ENCODE measurements at places on chromosomes 2 and 18.

DNA sequence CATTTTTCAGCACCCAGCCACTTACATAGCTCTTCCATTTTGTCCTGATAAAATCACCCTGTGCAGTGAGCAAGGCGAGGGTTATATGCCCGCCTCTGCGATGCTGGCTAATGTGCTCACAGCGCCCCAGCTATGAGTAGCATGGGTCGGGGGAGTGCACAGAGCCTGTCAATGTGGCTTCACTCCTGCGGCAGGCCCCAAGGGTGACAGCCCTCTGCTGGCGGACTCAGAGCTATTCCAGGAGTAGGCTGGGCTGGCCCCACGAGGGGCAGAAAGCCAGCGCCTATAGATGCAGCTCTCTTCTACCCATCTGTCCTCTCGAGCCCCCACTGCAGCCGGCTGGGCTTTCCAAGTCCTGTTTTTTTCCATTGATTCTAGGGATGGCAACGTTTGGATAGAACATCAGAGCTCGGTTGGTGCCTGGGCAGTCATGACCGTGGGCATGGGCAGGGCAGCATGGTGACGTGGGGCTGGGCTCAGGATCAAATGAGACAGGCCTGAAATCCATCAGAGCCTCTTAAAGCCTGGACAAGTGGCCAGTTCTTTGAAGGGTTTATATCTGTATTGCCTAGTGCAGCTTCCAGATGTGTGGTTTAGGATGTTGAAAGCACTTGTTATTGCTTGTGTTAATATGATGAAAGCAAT lies 134.7 kb downstream of the MCFD2 start:
- DNase-seq, result no peak

GRCh38 chr2:148817210-148817708 lies 57.8 kb upstream of the KIF5C start:
- DNase-seq, result no peak

DNA sequence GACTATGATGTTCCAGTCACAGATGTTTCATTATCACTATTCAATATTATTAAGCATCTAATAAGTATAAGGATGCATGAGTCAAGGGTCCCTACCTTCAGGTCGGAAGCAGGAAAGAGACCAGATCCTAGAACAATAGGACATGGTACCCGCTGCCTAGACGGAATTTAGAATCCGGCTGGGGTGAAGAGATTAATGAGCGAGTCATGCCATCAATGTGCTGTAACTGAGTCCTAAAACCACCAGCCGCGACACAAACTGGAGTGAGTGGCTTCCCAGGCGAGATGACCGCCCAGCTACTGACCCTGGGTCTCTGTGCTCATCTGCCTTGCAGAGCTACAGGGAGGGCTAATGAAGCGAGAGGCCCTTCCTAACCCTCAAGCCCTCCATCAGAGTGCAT lies 73.6 kb downstream of the DNMT3A start:
- DNase-seq, result no peak

GRCh38 chr2:236909193-236909504 lies 176.5 kb upstream of the COPS8 start:
- no peak for DNase-seq

GRCh38 chr2:144516411-144516980 lies 3.4 kb downstream of the ZEB2 start:
- DNase-seq, result no peak

- DNase-seq, result no peak
Measured at GRCh38 chr2:151021747-151022452, 239.8 kb downstream of the RBM43 start.

DNA sequence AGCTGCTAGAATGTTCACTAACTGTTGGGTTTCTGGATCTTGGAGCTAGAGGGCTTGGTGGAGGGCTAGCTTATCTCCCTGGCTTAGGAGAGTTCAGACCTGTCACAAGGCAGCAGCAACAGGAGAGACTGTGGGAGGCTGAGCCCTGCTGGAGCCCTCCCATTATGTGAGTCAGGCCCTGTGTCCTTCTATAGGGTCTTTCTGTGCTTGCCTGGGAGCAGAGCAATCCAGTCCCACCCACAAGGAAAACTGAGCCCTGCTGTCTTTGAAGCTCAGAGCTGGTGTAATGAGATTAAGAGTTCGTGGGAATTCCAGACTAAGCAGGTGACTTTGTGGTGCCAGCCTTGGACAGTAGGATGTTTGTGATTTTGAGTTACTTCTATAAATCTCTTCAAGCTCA lies 249.0 kb downstream of the TTC32 start:
- no peak for DNase-seq

DNA sequence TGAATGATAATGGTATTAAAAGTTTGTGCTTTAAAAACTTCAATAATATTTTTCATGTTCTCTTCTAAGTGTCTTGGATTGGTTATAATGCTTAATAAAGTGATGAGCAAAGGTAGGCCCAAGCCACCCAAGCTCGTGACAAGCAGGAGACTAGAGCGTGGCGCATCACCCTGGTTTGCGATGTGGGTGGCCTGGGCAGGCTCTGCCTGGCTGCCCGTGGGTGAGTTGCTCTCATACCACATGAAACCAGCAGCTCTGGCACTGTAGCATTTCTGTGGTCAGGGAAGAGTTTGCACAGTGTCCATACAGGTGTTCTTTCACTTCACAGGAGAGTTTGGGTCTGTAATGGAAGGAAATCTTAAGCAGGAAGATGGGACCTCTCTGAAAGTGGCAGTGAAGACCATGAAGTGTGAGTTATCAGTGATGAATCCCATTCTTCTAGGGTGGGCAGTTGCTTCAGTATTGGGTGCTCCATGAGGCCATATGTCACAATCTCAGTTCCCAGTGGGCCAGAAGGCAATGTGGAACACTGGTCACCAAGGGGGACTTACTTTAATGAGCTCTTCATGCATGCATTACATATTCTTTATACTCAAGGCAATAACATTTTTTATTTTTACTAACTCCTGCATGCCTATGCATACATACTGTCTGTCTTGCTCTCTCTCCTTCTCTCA lies 51.4 kb upstream of the TMEM87B start:
- DNase-seq, result no peak

DNA sequence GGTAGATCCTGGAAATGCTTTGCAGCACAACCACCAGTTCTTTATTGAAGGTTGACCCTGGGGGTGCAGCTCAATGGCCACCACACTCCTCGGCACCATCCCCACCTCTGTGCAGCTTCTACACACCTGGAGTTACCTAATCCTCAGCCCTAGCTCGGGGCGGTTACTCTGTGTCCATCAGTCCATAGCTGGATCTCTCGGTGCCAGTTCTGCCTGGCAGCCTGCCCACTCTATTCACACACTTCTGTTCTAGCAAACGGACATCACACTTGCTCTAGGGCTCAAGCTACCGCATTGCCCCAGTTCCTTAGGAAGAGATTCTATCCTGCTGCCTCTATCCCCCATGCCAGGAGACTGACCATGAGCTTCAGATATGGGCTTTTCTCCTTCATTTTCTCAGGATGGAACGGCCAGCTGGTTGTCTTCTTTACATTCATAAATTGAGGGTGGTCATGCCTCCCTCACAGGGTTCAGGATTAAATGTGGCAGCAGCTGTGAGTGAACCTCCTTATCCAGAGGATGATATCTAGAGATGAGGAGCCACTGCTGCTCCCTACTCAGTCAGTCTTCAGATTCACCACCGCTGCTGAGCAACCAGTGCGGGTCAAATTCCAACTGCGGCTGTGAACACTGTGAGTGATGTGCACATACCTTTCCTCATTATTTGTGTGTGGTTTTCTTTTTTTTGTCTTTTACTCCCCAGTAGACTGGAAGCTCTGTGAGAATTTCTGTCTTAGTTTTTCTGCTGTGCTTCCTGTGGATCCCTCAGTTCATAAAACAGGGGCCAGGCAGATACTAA lies 66.9 kb upstream of the TRIB2 start:
- DNase-seq, result no peak

GRCh38 chr18:13180614-13181375 lies 37.8 kb upstream of the LDLRAD4 start:
- DNase-seq, result no peak

DNA sequence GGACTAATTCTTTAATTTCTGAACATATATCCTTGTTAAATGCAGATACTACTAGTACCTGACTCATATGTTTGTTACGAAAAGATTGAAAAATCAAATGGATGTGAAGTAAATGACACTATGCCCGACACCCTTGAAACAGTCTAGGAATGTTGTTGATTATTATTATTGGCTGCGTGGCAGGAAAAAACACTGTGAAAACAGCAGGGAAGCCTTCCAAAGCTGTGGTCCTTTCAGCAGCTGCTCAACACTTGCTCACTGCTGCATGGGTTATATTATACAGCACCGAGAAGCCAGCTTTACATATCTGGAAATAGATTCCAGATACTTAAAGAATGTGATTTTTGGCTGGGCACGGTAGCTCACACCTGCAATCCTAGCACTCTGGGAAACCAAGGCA lies 26.5 kb downstream of the CRYGD start:
- no peak for DNase-seq

DNA sequence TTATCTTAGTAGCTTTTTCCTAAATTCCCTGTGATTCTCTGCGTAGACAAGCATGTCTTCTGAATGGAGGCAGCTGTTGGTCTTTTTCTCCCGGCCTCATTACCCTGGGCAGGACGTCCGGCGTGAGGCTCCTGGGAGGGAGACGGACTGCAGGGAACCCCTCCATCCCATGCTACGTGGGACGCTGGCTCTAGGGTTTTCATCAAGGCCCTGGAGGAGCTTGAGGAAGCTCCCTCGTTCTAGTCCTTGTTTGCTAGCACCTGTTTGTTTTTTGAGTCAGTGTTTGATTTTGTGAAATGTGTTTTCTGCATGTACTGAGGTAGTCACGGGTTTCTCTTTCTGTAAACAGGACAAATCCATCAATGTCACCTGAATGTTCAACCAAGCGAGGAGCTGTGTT lies 99.3 kb upstream of the TMEM18 start:
- no peak for DNase-seq

GRCh38 chr2:58541511-58541910 lies 300.4 kb upstream of the FANCL start:
- no peak for DNase-seq

- no peak for DNase-seq
Measured at GRCh38 chr2:13745330-13745729, 887.2 kb upstream of the LRATD1 start.

- no peak for DNase-seq
Measured at GRCh38 chr2:239423551-239423950, 22.7 kb upstream of the HDAC4 start.

DNA sequence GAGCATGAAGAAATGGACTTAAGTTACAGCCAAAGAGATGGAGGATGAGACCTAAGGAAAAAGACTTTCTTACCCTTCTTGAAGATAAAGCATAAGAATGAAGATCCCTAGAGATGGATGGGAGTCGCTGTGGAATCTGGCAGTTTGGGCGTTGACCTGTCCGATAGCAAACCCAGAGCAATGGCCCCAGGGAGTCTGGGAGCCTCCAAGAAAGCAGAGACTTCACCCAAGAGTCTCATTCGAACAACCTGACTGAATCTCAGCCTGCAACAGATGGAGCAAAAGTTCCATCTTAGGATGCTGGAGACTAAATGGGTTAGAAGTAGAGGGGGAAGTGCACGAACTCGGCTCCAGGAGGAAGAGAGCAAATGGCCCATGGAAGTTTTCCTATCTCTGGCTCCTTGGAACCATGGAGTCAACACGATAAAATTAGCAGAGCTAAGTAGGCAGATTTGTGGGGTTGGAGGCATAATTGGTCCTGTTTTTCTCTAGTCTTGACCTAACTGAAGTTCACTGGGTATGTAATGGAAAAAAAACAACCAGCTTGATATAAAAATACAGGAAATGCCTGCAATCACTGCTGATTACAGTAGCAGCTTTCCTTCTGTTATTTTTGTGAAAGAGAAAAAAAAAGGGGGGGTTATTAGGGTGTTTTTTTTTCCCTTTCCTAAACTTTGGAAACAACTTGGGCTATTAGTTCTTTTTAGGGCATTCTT lies 178.4 kb upstream of the EPAS1 start:
- no peak for DNase-seq

DNA sequence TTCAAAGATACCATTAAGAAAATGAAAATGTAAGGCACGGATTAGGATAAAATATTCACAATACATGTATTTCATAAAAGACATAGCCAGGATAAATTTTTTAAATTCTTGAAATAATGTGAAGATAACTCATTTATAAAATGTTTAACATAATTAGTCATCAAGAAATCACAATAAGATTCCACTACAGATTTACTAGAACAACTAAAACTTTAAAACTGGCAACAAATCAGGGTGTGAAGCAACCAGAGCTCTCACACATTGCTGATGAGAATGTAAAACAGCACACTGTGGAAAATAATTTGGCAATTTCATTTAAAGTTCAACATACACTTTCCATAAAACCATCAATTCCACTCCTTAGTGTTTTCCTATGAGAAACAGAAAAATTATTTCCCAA lies 89.6 kb upstream of the UBE2E3 start:
- no peak for DNase-seq

DNA sequence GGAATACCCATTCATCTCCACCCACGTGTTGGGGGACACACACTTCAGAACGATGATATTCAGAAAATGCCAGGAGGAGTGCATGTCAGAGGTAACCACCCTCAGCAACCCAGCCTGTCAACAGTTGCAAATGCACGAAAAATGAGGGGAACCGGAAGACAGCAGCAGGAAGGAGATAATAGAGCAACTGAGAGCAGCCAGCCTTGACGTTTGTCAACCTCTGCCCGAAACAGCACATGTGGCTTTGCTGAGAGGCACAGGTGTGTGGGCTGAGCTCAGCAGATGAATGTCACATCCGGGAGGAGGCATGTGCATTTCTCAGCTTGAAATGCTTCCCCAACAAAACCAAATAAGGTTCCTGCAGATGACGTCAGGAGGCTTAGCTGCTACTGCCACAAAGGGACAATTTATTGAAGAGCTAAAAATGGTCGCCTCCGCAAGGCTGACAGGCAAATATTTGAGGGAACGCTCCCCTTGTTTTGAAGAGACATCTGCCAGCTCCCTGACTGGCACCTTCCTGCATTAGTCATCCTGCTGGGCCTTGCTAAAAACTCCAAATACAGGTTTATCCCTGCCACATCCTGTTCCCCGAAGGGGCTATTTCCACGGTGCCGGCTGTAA lies 419.0 kb downstream of the NBAS start:
- peak; percentile 36 for DNase-seq

GRCh38 chr2:41727152-41727551 lies 320.7 kb upstream of the PKDCC start:
- DNase-seq, result no peak

DNA sequence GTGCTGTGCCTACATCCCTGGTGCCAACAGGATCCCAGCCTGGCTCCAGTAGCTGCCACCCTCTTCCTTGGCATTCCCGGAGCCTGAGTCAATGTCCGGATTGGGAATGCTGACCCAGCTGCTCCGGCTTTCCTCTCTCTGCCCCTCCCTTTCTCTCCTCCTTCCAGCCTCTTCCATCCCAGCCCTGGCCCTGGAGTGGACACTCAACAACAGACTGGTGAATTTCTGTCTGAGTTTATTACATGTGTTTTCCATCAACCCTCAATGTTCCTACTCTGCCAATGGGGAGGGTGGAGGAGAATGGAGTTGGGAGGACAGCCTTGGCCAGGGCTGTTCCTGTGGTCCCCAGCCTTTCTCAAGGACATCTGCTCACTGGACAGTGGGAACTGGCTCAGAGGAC lies 917 bp upstream of the PRKAG3 start:
- no peak for DNase-seq
